ENCODE measurements at places on chromosomes 2 and 18.
A peak's percentile ranks its signal among the peaks of the same experiment; 100 is the strongest.

DNA sequence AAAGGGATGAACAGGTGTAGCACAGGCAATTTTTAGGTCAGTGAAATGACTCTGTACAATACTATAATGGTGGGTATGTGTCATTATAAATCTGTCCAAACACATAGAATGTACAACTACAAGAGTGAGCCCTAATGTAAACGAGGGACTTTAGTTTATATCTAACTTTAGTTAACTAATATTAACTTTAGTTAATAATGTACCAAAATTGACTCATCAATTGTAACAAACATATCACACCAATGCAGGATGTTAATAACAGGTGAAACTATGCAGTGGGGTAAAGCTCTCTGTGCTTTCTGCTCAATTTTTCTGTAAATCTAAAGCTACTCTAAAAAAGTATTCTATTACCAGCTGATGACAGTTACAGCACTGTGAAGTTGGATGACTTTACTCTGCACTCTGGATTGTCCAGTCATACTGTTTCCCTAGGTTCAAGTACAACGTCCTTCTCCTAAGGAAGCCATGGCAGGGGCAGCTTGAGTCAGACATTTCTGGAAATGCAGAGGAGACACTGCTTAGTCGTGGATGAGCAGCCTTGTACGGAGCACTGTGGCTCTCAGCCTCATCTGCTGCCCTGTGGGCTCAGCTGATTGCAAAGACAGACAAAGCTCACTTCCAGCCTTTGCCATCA lies 26.1 kb downstream of the TGFA start:
- no peak for DNase-seq

GRCh38 chr2:144183727-144184126 lies 336.2 kb downstream of the ZEB2 start:
- peak; percentile 59 for DNase-seq

DNA sequence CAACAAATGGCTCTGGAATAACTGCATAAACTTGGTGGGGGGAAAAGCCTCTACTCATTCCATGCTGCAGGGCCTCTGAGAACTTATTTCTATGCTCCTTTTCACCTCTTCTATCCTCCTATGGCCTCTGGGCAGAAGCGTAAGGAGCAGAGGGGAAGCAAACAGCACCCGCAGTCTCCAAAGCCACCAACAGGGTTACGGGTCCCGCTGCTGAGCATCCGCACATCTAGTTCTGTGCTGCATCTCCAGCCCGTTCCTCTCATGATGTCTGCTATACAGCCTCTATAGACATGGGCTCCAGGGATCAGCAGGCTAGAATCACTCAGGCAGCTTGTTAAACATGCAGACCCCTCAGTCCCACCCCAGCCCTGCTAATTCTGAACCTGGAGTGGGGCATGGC lies 25.9 kb downstream of the PSTPIP2 start:
- no peak for DNase-seq

GRCh38 chr2:13666582-13667414 lies 950.1 kb downstream of the TRIB2 start:
- no peak for DNase-seq

GRCh38 chr18:37698508-37699040 lies 133.0 kb upstream of the CELF4 start:
- DNase-seq, result no peak

DNA sequence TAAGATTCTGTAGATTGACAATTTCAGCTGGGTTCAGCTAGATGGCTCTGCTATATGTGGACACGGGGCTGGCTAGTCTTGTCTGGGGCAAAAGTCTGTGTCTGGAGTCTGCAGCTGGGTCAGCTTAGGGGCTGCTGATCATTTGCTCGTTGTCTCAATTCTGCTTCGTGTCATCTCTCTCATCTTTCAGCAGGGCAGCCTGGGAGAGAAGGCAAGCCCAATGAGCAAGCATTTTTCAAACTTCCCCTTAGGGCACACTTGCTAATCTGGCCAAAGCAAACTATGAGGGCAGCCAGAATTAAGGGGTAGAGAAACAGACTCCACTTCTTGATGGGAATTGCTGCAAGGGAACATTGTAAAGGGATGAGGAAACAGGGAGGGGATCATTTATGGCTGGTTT lies 462.6 kb downstream of the SLC4A3 start:
- no peak for DNase-seq
